Cardiac septum (tissue), 1 donor: ENCODE measurements at places on chromosomes 4 and X. TPM values are rescaled to one million over a fixed set of nuclear protein-coding genes. Genes with fewer than 3 reads are reported as not detected.

DNA sequence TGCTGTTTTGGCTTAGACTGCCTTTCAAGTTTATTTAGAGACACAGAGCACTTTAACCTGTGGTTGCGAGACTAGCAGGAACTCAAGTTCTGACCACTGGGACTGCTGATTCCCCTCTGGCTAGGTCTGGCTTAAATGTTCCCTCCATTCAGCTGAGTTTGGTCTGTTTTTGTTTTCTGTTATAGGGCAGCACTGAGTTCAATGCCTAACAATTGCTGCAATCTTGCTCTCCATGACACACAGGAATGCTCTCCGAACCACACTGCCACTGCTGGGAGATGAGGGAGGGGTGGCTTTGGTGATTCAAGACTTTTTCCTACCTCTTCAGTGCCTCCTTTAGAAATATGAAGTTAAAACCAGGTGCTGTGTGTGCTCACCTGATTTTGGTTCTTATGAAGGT, 106.3 kb upstream of the EOLA2 start:
- DNase-seq: no peak

The CSAG3 gene
- not detected for total RNA-seq

DNA sequence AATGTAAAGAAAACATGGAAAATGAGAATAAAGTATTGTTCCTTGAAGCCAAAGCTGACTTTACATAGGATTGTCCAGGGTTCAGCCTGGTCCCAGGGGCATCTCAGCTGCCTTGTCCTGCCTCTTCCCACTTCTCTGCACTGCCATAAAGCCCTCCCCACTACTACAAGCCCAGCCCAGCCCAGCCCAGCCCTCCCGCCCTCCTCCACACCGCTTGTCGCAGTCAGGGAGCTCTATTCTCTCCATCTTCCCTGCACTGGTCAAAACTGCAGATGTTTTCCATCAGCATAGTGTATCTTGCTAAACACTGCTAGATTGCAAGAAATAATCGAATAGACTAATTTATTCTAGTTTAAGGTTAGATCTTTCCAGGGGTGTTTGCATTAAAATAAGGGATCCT, 100.3 kb downstream of the TENM3 start:
- no peak for DNase-seq

- no peak for DNase-seq
Observed at GRCh38 chr4:32199639-32200038, 1479.5 kb downstream of the PCDH7 start.

DNA sequence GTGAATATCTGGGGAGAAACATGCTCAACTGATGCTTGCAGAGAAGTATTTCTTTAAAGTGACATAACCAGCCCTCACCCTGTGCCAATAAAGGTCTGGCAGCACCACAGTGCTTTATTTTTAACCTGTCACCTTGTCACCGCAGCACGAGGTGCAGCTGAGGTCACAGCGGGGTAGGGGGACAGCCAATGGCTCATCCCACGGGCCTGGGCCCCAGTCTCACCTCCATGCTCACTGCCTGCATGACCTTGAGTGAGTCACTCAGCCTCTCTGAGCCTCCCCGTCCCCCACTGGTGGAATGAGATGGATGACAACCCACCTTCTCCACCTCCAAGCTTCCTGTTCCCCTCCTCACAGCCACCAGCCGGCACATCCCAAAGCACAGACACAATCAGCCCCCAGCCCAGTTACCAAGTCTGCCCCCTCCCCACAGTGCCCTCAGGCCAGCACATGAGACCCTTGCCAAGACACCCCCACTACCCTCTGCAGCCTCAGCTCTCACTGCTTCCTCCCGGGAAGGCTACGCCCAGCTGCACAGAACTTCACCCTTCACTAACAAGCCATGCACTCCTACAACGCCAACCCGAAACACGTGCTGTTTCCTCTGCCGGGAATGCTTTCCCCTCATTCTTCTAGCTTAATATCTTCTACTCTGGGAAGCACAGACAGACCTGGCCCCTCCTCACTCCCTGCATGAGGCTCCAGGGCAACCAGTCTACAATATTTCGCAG, 24.9 kb upstream of the MAN2B2 start:
- DNase-seq: no peak

The GLRB gene
- 23.1 TPM for total RNA-seq

- no peak for DNase-seq
Observed at GRCh38 chr4:82136161-82136801, 237.5 kb downstream of the HNRNPD start.

The LDB2 gene
- 33.3 TPM for total RNA-seq

DNA sequence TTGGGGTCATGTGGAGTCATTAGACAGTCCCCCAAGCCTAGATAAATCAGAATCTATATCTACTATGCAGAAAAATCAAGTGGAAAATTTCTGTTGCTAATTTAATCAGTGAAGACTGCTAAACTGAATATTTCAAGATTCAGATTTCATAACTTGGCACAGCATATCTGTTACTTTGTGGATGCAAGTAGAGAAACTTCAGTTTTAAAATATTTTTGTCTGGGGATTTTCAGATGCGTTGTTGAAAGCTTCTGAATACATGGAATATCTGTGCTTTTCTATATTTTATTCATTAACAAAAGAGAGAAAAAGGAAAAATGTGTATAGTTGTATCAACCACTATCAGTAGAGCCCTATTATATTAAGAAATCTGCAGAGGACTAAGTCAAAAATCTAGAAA, 4.4 kb downstream of the FGF5 start:
- no peak for DNase-seq

- no peak for DNase-seq
Observed at GRCh38 chrX:71181558-71181909, 36.9 kb downstream of the NLGN3 start.

The SPANXA2 gene
- total RNA-seq: not detected

GRCh38 chr4:48093991-48094416, 40.0 kb downstream of the TXK start:
- DNase-seq: no peak

DNA sequence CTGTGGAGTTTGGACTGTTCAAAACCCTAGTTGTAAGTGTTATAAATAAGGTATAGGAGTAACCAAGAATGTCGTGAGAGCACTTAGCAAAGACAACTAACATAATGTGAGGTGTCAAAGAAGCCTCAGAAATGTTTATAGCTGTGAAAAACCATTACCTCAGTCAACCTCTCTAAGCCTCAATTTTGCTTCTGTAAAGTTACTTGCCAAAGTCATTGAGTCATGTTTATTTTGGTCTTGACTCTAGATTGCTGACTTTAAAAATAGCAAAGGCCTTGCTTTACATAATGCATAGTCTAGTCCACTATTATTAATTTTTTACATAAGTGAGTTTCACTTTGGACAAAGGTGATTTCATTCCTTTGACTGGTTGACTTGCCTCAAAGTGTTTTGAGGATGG, 257.6 kb upstream of the CXXC4 start:
- no peak for DNase-seq

GRCh38 chr4:155618183-155618838, 48.3 kb upstream of the GUCY1A1 start:
- no peak for DNase-seq

- DNase-seq: no peak
Observed at GRCh38 chrX:42837747-42838146, 59.8 kb upstream of the PPP1R2C start.

GRCh38 chr4:164428561-164428960, 325.4 kb upstream of the SMIM31 start:
- no peak for DNase-seq

The GPR173 gene
- total RNA-seq: 3.2 TPM

The ERCC6L gene
- 0.08 TPM for total RNA-seq

DNA sequence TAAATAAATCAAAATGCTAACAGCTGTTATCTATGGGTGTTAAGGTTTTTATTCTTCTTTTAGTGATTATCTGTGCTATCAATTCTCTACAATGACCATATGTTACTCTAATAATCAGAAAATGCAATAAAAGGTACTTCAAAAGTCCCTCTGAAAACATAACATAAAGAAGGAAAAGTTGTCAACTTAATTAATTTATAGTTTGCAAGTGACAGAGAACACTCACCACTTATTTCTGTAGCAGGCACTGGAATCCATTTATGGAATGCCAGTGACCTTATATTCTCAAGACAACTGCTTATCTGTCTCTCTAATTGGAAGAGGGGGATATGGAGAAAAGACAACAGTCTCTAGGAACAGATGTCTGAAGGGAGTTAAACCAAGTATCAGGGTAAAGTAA, 25.6 kb upstream of the PLS3 start:
- DNase-seq: no peak

- no peak for DNase-seq
Observed at GRCh38 chr4:59314637-59315036, 1885.5 kb upstream of the ADGRL3 start.

DNA sequence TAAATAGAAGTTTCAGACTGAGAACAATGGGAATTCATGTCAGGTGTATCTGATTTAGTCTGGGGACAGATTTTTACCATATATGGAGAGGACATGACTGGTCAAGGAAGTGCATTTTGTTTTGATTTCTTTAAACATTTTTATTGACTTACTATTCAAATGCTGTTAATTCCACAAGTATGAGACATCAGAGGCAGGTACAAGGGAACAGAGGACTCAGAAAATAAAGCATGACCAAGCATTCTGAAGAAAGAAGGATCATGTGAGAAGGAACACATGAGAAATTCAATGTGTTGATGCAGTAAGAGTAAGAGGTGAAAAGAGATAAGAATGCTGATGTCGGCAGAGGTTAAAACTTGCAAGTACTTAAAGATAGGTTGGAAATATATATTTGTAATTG, 1452.6 kb downstream of the PCDH7 start:
- no peak for DNase-seq

The BEX2 gene
- 1.5 TPM for total RNA-seq

GRCh38 chrX:63686878-63687714, 97.9 kb downstream of the ARHGEF9 start:
- no peak for DNase-seq

- no peak for DNase-seq
Observed at GRCh38 chr4:159070742-159071141, 32.1 kb upstream of the RAPGEF2 start.

DNA sequence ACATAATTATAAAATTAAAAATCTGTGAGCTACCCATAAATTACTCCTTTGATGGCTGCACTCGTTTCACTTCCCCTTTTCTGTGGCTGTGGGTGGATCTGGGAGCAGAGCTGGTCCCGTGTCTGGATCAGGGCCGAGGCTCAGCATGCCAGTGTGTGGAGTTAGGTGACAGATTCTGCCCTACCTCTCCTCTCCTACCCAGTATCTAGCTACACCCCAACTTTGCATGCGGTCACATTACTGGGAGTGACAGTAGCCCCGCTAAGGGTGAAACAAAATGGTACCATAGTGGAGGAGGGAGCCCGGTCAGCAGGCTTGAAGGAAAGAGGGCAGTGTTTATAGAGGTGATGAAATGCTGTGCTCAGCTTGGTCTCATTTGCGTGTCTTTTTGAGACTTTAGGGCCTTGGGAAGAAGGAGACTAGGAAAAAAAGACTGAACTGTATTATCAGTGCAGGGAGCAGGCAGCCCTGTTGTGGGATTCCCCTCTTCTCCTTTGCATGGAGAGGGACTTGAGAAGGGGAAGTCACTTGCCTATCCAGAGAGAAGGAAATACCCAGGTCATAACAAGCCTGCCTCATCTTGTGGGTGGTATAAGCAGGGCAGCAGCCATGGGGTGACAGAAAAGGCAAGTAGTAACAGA, 48.4 kb downstream of the ARHGAP10 start:
- DNase-seq: no peak

- DNase-seq: peak; percentile 85
Observed at GRCh38 chrX:69615779-69616456, at the start of gene EDA. TSS of gene EDA (plus strand) at chrX:69616113.

The TREX2 gene
- total RNA-seq: 0.19 TPM

The NUP62CL gene
- total RNA-seq: 1.3 TPM

The RAB33A gene
- 1.2 TPM for total RNA-seq

The PPP2R2C gene
- 5.5 TPM for total RNA-seq

- no peak for DNase-seq
Observed at GRCh38 chr4:4572821-4573220, 31.0 kb upstream of the STX18 start.

DNA sequence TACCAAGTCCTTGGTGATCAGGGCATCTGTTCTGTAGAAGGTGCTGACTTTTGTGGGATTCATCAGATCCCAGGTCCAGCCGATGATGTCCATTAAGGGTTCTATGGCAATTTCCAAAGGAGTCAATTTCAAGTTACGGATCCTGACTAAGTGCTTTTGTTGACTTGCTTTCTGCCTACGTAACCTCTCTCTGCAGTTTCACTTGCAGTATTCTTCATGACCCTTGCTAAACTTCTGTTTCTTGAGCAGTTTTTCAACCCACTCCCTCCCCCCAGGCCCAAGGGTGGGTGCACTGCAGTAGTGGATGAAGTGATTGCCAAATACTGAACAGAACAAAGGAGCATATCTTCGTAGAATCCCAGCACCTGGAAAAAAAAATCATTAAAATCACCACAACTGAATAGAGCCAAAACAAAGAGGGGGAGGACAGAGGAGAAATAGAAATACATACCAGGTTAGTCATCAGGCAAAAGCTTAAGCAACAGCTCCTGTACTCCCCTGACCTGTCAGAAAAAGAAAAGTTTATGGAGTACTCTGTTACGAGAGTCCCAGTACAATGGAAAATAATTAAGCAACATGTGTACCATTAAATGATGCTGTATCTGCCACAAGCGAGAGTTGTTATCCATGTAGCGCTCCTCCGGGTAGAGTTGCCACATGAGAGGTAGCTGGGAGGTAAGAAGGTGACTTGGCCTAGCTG, 5.8 kb downstream of the CMC4 start:
- DNase-seq: no peak

DNA sequence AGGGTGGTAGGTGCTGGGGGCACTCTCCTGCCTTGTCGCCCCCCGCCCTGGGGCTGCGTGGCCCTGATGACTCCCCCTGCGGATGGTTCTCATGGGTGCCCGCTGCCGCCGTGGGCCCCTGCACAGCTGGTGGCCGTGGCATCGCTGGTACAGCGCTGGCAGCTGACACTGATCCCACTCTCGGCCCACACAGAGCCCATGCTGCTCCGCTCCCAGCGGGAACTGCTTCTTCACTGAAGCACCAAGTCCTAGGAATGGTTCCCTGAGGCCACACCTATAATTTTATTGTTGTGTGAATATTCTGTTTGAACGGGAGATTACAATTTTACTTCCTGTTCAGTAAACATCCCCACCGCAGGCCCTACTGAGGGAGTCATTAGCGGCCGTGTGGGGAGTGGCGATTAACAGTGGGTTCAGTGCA, 138.6 kb upstream of the NKX1-1 start:
- no peak for DNase-seq

The FAM9C gene
- not detected for total RNA-seq

The RHOXF2 gene
- total RNA-seq: not detected

DNA sequence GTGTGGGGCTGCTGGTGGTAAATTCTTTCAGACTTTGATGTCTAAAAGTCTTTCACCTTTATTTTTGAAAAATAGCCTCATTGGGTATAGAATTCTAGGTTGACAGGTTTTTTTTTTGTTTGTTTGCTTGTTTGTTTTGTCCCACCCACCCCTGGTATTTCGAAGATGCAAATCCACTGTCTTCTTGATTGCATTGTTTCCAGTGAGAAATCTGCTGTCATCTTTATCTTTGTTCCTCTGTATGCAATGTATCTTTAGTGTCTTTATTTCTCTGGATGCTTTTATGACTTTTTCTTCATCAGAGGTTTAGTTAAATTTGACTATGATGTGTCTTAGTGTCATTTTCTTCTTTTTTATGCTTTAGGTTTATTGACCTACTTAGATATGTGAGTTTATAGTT, 21.3 kb upstream of the HCCS start:
- no peak for DNase-seq

- no peak for DNase-seq
Observed at GRCh38 chr4:177194906-177195305, 114.8 kb upstream of the NEIL3 start.

The REPS2 gene
- 1.8 TPM for total RNA-seq
